ENCODE measurements at places on chromosomes 1 and 21. TPM values are rescaled to one million over a fixed set of nuclear protein-coding genes. Genes with fewer than 3 reads are reported as not detected.

Gene OVAAL
- total RNA-seq, result not detected

Gene RAB29
- total RNA-seq, result 15.1 TPM

Gene OR2M3
- not detected for total RNA-seq

Gene SH2D2A
- 0.69 TPM for total RNA-seq

Gene VANGL2
- 0.10 TPM for total RNA-seq

Gene ACBD6
- 48.5 TPM for total RNA-seq

Gene CCDC185
- total RNA-seq, result not detected

Gene EFNA4
- 8.0 TPM for total RNA-seq

Gene GABRD
- 3.0 TPM for total RNA-seq

Gene SMCP
- not detected for total RNA-seq

Gene CSRP1
- 94.4 TPM for total RNA-seq

Gene TRNAU1AP
- 39.1 TPM for total RNA-seq

Gene LGR6
- total RNA-seq, result 0.08 TPM

Gene FRRS1
- 1.2 TPM for total RNA-seq

Gene GNG4
- total RNA-seq, result 1.1 TPM

Gene OLIG1
- total RNA-seq, result 0.21 TPM

Gene SLC44A3
- total RNA-seq, result 1.3 TPM

Gene GBP3
- total RNA-seq, result 2.5 TPM

Gene GBP5
- total RNA-seq, result 0.10 TPM

Gene RAB25
- total RNA-seq, result not detected

Gene GUCA2B
- total RNA-seq, result not detected

Gene NCMAP
- total RNA-seq, result 0.33 TPM

Gene MSH4
- total RNA-seq, result 0.26 TPM

Gene CLCNKB
- not detected for total RNA-seq

Gene FCRL2
- total RNA-seq, result not detected

Gene ARHGAP29
- 197 TPM for total RNA-seq

Gene DIO1
- total RNA-seq, result 0.28 TPM

Gene IGSF21
- total RNA-seq, result not detected

Gene GUCA2A
- total RNA-seq, result not detected

Gene NPHS2
- not detected for total RNA-seq

Gene FOXO6
- total RNA-seq, result 2.5 TPM

Gene NBPF9
- 30.3 TPM for total RNA-seq

Gene KLHDC7A
- total RNA-seq, result 0.31 TPM

Gene PADI6
- total RNA-seq, result not detected

Gene OPN3
- total RNA-seq, result 34.0 TPM

Gene NPL
- total RNA-seq, result 0.90 TPM

Gene TNNT2
- total RNA-seq, result not detected
